Breast epithelium (tissue), 4 donors: ENCODE measurements at places on chromosomes 3 and 15. TPM values are rescaled to one million over a fixed set of nuclear protein-coding genes. Genes with fewer than 3 reads are reported as not detected.

GRCh38 chr15:44550256-44550655, 13.3 kb downstream of the EIF3J start:
- no peak for DNase-seq

- peak; percentile 64 for DNase-seq
Observed at GRCh38 chr15:70799667-70800450, 36.5 kb upstream of the UACA start.

GRCh38 chr3:50630394-50630793, 13.4 kb downstream of the MAPKAPK3 start:
- no peak for DNase-seq

- DNase-seq, result no peak
Observed at GRCh38 chr3:55491296-55491816, 4.2 kb upstream of the WNT5A start.

DNA sequence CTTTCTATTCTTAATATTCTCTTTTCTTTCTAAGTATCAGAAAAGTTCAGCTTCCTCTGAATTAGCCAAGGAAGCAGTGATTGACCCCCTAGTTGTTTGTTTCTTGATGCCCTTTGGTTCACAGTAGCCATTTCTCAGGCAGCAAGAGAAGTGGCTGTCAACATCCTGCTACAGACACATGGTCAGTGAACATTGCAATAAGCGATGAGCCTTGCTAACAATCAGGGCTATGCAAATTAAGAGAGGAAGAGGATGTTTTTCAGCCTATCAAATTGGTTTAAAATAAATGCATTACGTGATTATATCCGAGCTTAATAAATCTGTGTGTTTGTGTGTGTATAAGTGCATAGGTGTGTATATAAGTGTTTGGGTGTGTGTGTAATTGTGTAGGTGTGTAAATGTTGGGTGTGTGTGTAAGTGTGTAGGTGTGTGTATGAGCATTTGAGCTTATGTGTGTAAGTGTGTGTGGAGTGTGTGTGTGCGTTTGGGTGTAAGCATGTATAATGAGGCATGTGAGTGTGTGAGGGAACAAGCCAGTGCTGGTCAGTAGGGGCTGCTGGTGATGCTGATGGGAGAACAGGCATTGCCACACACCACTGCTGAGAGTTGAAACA, 78.1 kb upstream of the XCR1 start:
- DNase-seq, result no peak

DNA sequence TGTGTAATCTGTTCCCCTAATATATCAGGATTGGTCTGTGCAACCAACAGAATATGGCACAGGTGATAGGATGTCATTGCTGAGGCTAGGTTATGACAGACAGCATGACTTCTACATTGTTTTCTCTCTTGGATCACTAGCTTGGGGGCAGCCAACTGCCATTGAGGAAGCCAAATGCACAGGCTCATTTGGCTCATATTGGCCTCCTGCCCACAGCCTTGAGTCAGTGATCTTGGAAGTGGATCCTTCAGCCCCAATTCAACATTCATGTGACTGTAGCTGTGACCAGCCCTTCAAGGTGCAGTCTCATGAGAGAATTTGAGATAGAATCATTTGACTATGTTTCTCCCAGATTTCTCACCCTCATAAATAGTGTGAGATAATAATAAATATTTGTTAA, 675.6 kb downstream of the GRM7 start:
- no peak for DNase-seq

DNA sequence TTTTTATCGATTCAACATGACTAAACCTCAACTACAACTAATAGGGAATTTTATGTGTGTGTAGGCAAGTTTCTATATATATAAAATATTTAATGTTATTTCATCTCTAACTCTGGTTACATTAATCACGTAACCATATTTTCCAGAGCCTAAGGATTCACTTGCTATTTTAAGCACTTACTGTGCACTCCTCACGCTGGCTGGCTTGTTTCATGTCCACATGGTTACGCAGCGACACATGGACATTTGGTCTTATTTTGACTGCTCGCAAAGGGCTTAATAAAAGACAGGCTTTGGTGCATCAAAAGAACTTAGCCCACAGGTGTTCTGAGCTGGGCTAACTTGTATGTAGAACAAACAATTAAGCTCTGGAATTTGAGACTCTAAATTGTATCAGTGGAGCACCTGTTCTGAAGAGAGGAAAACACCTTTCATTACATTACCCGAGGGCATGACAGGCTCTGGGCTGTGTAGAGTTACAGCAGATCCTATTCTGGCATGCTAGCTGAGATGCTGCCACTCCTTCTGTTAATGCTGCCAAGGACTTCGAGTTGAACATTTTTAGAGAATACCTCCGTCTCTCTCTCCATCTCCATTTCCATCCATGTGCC, 130.0 kb upstream of the NR2F2 start:
- no peak for DNase-seq

DNA sequence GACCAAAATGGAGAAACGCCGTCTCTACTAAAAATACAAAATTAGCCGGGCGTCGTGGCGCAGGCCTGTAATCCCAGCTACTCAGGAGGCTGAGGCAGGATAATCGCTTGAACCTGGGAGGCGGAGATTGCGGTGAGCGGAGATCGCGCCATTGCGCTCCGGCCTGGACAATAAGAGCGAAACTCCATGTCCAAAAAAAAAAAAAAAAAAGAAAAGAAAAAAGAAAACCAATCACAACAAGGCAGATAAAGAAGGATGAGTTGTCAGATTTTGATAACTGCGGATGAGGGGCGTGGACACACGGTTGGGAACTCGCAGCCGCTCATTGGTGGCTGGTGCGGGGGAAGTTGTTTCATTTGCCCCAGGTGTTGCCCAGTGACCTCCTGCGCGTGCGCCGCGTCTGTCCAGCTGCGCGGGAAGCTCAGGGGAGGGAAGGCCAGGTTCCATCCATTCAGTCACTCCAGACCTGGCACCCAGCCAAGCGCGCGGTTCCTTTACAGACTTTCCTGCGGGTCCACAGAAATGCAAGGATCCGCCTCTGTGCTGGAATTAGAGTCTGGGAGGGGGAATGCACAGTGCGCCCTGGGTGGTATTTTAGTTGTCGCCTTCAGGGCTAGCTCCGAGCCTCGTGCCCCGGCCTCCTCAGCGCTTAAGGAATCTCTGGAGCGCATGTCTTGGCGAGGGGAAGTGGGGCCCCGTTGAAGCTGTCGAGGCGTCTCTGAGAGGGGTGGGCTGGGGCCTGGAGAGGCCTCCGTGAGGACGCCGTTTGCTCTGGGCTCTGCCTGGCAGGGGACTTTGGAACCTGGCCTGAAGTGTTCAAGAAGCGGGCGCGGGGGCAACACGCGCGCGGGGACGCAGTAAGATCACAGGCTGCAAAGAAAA, 708 bp upstream of the GCHFR start:
- DNase-seq, result peak; percentile 77

- no peak for DNase-seq
Observed at GRCh38 chr15:93294066-93294465, 205.1 kb upstream of the RGMA start.

- no peak for DNase-seq
Observed at GRCh38 chr3:58419780-58420507, 13.7 kb downstream of the PDHB start.

TNIK gene
- total RNA-seq, result 7.4 TPM

ZMYND10 gene
- 1.9 TPM for total RNA-seq

FGD5 gene
- total RNA-seq, result 28.2 TPM
